B cell (primary cell): ENCODE measurements at places on chromosomes 7 and 10. TPM values are rescaled to one million over a fixed set of nuclear protein-coding genes. Genes with fewer than 3 reads are reported as not detected.

The PAPOLB gene
- total RNA-seq, result 0.07 TPM in 1 of 2 replicates, not detected in the other

The OR2A42 gene
- 0.10 TPM in 1 of 2 replicates, not detected in the other for total RNA-seq

The PLOD3 gene
- 47.5 and 47.9 TPM in 2 replicates for total RNA-seq

- no peak for DNase-seq
Measured at GRCh38 chr7:17554341-17555015, 256.0 kb downstream of the AHR start.

DNA sequence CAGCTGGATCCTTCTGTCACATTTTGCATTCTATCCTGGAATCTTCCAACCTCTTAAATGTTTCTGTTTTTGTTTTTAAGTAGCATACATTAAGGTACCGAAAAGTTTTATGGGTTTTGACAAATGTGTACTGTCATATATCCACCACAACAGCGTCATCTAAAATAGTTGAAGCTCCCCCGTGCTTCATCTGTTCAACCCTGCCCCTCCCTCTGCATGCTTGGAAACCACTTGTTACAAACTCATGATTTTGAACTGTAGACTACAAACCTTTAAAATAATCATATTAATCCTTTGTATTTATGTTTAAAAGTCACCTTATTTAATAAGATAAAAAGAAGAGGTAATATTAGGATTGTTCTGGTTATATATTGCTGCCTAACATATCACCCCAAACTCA, 182.8 kb upstream of the SMIM30 start:
- no peak for DNase-seq

DNA sequence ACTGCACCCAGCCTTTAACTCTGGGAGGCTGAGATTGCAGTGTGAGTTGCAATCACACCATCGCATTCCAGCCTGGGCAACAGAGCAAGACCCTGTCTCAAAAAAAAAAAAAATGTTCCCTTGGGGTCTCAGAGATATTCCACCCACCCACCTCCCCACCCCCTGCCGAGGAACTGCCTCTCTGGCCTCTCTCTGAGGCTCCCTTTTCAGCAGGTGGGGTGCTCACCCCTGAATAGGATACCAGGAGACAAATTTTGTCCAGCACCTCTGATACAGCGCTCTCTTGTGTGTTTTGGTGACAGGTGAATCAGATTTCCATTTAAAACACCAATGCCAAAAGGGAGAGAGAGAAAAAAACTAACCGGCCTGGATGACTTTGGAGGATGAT, 92.6 kb upstream of the KIF5B start:
- no peak for DNase-seq

DNA sequence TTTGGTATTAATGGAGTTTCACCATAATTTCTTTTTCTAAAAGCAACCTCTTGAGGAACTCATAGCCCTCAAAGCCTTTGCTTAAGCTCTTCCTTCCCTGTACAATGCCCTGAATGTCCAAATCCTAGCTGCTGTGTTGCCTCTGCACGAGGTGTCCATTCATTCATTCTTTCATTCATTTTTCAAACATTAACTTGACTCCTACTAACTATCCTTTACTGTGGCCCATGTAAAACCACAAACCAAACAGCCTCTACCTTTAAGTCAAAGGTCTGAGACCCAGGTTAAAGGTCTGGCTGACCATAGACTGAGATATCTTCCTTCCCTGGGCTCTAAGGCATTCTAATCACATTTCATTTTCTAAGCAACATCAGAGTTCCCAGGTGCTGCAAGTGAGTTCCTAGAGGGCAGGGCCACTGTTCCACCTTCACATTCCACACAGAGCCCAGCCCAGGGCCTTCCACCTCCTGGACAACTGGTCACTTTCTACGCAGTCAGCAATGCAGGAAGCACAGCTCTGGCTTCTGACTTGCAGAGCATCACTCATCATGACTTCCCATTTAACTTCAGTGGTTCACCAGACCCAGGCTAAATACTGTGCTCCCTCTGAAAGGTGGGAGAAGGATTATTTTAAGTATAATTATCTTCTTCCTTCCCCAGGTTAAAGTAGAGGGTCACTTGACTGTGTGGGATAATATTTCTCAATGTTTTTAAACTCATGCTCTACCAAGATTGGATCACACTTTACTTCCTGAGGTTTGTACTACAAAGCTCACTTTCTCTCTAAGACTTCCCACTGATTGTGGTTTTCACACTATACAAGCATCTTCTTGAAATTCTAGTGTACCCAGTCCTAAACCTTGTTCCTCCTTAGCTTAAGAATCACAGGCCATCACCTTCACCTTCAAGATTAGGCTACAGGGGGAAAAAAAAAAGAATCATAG, 19.1 kb downstream of the ATXN7L1 start:
- DNase-seq, result no peak

DNA sequence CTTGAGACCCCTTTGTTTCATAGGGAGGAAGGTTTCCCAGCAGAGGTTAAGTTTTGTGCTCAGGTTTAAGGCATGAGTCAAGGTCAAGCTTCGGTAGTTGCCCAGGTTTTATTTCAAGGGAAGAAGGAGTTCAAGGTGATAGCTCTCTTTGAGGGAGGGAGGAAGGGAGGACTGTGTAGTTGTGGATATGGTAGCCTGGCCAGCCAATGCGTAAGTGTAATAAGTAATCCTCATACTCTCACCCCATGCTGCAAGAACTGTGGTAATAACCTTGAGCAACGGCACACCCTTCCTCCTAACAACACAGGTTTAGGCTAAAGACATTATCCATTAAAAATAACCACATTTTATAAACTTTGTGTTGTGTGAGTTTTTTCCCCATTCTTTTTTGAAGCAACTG, 478.9 kb downstream of the KCNMA1 start:
- no peak for DNase-seq

DNA sequence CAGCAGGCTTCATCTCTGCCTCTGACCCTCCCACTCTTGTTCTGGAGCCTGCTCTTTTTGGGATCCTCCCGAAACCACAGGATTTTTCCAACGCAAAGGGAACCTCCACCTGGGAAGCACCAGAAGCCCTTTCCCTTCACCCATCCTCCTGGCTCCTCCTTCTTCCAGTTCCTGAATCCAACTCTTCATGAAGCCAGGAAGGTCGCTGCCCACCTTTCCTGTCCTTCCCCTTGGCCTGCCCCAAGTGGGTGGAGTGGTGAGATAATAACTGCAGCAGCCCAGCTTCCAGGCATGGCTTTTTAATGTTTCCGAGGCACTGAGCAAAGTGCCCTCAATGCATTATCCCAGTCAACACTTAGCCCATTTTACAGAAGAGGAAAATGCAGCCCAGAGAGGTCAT, 70.8 kb upstream of the EEPD1 start:
- no peak for DNase-seq

GRCh38 chr7:82926477-82926876, 236.2 kb downstream of the PCLO start:
- DNase-seq, result no peak

DNA sequence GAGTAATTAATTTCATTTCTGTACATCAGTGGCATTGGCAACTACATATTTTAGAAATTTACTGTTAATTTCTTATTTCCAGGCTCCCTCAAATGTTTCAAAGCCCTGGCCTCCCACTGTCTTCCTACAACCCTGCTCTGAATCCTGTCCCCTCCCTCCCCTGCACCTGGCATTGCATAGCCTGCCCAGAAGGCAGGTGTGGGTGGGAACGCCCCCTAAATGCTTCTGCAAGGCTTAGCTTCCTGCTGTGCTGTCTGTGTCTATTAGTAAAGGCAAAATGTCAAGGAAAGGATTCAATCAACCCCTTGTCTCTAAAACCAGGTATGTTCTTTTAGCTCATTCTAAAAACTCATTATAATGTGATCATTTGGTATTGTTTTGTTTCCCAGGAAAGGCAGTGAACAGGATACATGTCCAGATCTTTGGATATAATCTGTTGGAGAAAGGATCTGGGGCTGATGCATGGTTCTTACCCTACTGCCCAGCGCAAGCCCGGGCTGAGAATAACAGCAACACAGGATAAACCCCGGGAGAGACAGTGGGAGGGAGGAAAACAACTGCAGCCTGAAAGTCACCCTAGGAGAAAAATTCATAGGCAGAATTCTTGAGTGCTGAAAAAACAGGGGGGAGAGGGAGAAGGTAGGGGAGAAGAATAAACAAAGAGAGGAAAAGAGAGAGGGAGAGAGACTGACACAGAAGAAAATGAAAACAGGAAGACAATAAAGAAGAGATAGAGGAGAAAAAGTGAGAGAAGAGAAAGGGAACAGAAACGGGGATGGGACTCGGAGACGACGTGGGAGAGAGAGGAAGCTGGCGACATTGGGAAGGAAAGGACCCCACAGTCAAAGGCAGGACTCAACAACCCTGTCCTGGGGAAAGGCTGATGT, 589 bp downstream of the ZNF488 start:
- no peak for DNase-seq
